ENCODE measurements at places on chromosomes 5 and 9.

- DNase-seq, result no peak
Measured at GRCh38 chr9:129072171-129072570, 8.7 kb upstream of the DOLPP1 start.

DNA sequence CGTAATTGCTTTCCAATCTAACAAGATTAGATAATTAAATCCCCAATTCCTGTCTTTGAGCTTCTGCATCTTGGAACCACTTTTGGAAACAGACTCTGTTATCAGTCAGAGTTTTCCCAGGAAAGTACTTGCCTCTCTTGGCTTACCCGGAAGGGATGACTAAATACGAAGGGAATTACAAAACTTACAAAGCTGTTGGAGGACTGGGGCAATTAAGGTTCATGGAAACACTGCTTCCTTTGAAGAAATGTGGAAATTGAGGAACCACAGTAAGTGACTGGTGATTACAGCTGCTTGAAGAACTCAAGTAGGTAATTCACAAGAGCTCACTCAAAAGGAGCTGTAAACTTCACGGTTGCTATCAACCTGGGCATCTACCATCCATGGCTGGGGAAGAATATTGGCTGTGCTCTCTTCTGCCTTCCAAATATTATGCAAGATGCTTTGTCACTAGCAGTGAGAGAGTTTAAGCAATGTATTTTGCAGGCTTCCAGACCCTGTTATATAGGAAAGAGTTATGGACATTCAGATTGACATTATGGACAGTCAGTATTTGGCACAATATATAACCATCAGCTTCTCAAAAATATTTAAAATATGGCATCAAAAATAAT lies 104.6 kb upstream of the MAN2A1 start:
- DNase-seq, result no peak

- DNase-seq, result no peak
Measured at GRCh38 chr9:11892401-11892800, 800.8 kb upstream of the TYRP1 start.

DNA sequence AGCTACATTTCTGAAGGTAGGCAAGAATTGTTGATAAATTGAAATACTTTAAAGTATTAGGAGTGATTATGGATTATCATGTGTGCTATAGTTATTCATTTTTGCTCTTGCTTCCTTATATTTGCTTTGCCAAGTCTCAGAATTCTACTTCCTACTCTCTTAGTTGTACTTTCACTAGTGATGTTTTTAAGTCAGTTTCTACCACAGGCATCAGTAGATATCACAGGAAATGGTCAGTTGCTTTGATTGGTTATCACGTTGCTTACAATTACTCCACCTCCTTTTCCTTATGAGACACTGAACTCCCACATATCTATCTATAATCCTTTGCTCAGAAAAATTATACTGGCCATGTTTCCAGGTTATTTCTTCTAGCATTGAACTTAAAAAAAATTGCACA lies 472.8 kb downstream of the DMRTA1 start:
- DNase-seq, result no peak

DNA sequence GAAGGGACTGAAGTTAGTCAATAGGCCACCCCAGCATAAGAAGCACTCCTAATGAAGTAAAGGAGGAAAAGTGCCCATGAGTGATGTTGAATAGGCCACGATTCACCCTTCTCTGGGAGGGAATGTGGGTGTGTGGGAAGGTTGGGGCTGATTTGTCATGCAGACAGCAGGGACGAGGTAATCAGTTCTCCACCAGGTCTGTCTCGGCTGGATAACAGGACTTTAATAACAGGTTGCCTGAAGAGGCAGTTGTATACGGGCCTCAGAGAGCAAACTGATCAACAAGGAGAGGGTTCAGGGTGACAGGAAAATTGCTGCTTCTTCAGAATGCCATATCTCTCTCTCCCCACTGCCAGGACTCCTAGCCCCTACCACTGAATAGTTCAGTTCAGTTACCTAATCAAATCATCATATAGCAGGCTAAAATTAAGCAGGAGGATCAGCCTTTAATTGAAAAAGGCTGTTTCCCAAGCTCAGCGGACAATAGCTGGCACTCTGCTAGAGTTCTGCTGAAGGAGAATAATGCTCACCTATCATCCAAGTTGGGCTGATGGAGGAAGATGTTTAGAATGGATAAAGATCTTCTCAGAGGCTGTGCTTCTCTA lies 43.6 kb upstream of the SMIM32 start:
- DNase-seq, result no peak

- no peak for DNase-seq
Measured at GRCh38 chr5:151661968-151662732, 24.6 kb downstream of the SPARC start.

GRCh38 chr5:132470596-132470995 lies 20.0 kb downstream of the IRF1 start:
- no peak for DNase-seq

DNA sequence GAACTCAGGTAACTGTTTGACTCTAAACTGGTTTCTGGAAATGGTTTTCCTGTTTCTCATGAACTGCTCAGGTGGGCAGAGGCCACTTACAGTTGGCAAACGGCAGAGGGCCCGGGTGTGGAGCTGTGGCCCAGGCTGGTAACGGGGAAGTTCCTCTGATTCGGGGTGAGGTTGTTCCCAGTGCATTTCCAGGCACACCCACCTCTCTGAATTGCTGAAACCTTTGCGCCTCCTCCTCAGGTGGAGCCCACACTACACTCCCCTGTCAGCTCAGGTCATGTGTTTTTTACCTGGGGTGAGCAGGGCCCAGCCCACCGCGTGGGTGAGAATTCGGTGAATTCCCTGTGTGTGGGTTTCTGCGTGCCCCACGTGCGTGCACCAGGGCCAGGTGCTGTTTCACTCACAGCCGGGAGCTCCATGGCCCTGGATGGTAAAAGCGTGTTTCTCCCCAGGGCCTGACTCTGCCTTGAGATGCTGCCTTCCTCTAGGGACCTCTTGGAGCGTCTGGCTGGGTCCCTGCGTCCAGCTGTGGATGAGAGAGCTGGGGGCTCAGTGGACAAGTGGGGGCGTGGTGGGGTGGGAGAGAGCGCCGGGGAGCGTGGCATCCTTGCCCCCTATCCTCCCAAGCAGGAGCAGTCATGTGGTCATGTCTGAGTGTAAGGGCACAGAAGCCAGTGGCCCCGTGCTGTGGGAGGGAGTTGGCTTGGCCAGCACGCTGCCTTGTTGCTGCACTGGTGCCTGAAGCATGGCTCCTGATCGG lies 33.5 kb upstream of the LPCAT1 start:
- no peak for DNase-seq

- no peak for DNase-seq
Measured at GRCh38 chr5:137015540-137016116, 483.5 kb downstream of the SPOCK1 start.

GRCh38 chr5:145531038-145531734 lies 304.0 kb downstream of the PRELID2 start:
- no peak for DNase-seq

GRCh38 chr9:72427801-72428200 lies 62.8 kb upstream of the ZFAND5 start:
- DNase-seq, result no peak

GRCh38 chr5:633501-633955 lies 21.4 kb downstream of the CEP72 start:
- no peak for DNase-seq

- DNase-seq, result no peak
Measured at GRCh38 chr5:9644630-9645029, 14.5 kb upstream of the TAS2R1 start.

- DNase-seq, result no peak
Measured at GRCh38 chr9:91285729-91286353, 75.9 kb downstream of the AUH start.

DNA sequence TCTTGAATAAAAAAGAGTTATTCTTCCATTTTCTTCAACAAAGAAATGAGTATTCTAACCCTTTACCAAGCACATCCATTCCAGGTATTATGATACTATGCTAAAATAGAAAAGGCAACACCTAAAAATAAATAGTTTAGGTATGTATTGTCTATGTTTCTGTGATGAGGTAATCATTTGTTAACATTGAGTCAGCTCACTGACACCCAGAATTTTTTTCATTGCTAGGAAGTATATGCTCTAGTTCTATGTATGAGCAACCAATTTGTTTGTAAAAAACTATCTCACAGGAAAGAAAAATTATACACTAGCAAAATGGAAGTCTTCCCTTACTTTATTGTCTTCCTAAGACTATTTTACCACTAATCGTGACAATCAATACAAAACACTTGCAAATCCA lies 615.6 kb upstream of the GRIN3A start:
- no peak for DNase-seq

DNA sequence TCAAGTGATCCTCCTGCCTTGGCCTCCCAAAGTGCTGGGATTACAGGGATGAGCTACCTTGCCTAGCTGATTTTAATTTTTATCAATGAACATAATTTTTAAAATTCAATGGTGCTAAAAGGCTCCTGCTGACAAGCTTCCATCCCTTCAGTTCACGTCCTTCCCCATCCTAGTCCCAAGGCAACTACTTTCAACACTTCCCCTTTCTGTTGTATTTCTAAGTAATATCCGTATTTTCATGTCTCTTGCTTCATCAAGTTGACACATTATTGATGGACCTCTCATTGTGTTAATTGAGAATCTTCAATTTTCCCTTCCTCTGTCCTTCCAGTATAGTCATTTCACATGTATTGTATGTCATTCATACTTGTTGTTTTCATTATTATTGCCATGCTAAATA lies 93.8 kb upstream of the RASGRF2 start:
- no peak for DNase-seq

- no peak for DNase-seq
Measured at GRCh38 chr9:69554945-69555344, 117.2 kb downstream of the APBA1 start.

GRCh38 chr5:133847886-133848285 lies 120.5 kb downstream of the C5orf15 start:
- no peak for DNase-seq

- no peak for DNase-seq
Measured at GRCh38 chr5:38808666-38809343, 37.0 kb upstream of the OSMR start.

- no peak for DNase-seq
Measured at GRCh38 chr9:88041447-88041846, 67.1 kb upstream of the CDK20 start.

DNA sequence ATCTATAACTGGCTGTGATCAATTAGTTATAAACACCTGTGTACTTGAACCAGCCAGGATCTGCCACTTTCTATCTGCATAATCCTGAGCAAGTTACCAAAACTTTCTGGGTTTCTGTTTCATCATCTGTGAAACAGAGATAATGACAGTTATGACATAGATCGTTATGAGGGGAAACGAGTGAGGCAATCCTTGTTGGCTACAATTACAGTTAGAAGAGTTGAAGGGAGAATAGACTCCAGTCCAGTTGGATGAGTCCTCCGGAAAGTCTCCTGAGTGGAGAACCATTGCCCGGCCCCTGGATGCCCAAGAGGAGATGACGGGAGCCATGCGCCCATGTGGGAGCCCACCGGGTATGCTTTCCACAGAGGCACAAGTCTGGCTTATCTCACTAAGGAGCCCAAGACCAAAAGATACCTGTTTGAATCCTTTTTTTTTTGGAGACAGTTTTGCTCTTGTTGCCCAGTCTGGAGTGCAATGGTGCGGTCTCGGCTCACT lies 4.5 kb downstream of the PDE6A start:
- no peak for DNase-seq

GRCh38 chr9:100229561-100229960 lies 123.2 kb downstream of the TEX10 start:
- DNase-seq, result no peak

GRCh38 chr5:178116143-178116885 lies 3.0 kb downstream of the N4BP3 start:
- DNase-seq, result peak; percentile 57

- DNase-seq, result peak; percentile 4
Measured at GRCh38 chr5:157026789-157027424, 32.0 kb downstream of the HAVCR1 start.

GRCh38 chr5:178244576-178244975 lies 12.0 kb upstream of the PHYKPL start:
- DNase-seq, result no peak

DNA sequence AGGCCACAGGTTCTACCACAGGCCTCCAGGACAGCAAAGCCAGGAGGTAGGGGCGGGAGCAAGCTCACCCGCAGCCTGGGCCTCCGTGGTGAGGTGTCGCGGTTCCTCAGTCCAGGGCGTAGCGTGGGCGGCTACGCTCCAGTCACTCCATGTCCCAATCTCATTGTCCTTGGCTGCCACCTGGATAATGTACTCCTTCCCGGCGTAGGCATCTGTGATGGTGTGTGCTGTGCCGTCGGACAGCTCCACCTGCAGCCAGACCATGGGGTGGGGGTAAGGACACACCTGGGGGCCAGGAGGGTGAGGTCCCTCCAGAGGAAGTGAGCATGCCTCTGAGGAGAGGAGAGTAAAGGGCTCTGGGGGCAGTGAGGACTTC lies 29.8 kb upstream of the ENHO start:
- DNase-seq, result no peak

DNA sequence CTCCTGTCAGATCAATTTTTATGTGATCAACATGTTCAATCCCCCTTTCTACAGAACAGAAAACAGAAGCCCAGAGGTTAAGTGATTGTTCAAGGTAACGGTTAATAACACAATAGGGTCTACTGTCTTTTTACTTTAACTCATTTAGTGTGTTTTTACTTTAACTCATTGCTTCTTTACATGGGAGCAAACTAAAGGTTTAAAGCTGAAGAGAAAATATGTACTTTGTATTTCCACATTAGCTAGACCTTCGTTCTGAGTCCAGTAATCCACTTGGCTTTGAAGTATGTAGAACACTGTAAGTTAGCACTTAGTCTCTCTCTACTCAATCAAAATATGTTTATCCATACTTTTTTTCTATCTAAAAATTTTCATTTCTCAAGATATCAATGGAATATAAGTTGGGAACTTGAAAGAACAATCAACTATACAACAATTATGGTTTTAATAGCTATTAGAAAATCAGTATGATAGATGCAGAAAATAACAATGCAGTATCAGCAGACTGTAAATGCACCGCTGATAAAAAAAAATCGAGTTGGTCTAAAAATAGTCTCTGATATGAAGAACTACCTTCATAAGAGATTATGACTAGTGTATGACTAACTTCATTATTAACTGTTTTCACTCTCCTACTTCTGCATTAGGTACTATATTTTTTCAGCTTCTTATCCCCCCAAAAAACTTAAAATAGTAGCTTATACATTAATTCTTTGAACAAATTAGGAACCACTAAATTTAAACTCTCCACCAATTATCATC lies 20.6 kb downstream of the PGGT1B start:
- DNase-seq, result no peak

DNA sequence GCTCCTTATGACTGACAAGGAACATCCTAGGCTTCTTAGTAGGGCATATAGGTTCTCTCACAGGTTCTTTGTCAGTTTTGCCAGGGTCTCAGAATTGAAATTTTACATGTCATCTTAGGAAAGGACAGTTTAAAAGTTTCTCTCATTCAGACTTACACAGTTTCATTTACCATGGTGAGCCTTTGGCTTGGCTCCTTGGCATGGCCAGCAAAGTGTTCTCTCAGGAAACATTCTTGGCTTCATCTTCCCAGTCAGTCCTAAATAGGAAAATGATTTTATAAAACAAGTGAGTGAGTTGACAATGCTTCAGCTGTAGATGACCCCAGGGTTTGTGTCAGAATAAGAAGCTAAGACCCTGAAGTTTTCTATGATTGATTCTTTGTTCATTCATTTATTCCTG lies 191.6 kb downstream of the PCSK5 start:
- DNase-seq, result no peak
